Sigmoid colon (tissue), 7 donors: ENCODE measurements at places on chromosomes 13 and 19.
A peak's percentile ranks its signal among the peaks of the same experiment; 100 is the strongest.

GRCh38 chr13:23427342-23427843 lies 6.1 kb downstream of the SACS start:
- DNase-seq, result peak; percentile 93

- no peak for DNase-seq
Measured at GRCh38 chr13:74067818-74068217, 66.4 kb downstream of the KLF12 start.

GRCh38 chr19:2215281-2215751 lies 20.8 kb downstream of the PLEKHJ1 start:
- no peak for DNase-seq

DNA sequence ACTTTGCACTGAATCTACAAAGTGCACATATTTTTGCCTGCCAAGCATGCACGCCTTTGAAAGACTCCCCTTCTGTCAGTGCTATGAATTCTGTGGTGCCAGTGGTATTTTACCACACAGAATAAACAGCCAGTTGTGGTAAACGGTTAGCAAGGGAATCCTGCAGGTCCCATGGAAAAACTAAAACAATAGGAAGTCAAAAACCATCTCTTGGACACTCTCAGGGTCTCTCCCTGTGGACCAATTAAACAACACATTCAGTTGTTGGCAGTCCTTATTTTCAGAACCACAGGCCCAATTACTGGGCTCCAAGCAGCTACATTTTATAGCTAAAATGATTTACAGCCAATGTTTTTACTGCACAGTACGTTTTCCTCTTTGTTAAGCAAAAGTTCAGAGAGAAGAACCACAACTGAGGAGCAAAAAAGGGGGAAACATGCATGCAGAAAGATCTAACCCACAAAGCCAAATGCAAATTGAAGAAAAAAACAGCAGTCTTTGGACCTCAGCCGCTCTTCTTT lies 116.9 kb downstream of the KCTD12 start:
- DNase-seq, result no peak

- DNase-seq, result no peak
Measured at GRCh38 chr13:48400850-48401291, 12.0 kb downstream of the LPAR6 start.

- DNase-seq, result no peak
Measured at GRCh38 chr13:32117701-32118100, 86.1 kb downstream of the FRY start.

- DNase-seq, result no peak
Measured at GRCh38 chr13:66509175-66509574, 721.0 kb downstream of the PCDH9 start.

DNA sequence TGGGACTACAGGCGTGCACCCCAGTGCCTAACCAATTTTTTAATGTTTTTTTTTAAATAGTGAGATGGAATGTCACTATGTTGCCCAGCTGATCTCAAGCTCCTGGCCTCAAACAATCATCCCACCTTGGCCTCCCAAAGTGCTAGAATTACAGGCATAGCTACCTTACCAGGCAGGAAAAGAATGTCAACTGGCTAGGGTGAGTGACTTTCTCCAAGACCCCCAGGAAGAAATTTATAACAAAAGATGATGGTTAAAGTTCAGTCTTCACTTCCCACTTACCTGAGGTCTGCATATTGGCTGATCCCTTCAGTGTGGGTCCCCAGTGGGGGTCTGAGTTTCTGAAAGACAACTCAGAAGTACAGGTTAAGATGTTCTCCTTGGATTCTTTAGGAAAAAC lies 893.0 kb downstream of the UQCRFS1 start:
- no peak for DNase-seq

- DNase-seq, result no peak
Measured at GRCh38 chr13:106468744-106469590, 66.5 kb downstream of the EFNB2 start.

- no peak for DNase-seq
Measured at GRCh38 chr13:46386392-46387063, 524 bp downstream of the RUBCNL start.

DNA sequence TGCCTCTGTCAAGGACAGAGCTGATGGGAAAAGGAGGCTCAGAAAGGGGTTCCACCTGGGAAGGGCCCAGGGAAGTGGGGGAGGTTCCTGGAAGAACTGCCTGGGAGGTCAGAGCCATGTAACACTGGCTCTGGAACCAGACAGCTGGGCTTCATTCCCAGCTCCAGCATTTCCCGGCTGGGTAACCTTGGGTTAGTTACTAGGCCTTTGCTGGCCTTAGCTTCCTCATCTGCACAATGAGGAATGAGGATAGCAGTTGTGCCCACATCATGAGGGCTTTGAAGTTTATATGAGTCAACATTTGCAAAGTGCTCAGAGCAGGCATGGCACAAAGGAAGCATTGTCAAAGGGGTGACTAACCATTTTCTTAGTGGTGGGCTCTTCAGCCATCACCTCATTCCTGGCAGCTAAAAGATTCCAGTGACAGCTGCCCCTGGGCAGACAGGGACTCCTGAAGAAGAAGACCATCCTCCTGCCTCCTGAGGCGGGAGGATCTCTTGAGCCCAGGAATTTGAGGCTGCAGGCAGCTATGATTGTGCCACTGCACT lies 1.7 kb upstream of the DNAJB1 start:
- DNase-seq, result no peak

DNA sequence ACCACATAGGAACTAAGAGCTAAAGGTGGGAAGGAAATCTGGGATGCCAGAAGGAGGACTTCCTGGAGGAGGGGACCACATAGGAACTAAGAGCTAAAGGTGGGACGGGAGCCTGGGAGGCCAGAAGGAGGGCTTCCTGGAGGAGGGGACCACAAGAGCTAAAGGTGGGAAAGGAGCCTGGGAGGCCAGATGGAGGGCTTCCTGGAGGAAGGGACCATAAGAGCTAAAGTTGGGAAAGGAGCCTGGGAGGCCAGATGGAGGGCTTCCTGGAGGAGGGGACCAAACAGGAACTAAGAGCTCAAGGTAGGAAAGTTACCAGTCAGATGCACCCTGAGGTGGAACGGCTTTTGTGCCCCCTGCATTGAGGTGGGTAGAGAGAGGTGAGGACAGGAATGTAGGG lies 9.8 kb upstream of the FCHO1 start:
- DNase-seq, result no peak

DNA sequence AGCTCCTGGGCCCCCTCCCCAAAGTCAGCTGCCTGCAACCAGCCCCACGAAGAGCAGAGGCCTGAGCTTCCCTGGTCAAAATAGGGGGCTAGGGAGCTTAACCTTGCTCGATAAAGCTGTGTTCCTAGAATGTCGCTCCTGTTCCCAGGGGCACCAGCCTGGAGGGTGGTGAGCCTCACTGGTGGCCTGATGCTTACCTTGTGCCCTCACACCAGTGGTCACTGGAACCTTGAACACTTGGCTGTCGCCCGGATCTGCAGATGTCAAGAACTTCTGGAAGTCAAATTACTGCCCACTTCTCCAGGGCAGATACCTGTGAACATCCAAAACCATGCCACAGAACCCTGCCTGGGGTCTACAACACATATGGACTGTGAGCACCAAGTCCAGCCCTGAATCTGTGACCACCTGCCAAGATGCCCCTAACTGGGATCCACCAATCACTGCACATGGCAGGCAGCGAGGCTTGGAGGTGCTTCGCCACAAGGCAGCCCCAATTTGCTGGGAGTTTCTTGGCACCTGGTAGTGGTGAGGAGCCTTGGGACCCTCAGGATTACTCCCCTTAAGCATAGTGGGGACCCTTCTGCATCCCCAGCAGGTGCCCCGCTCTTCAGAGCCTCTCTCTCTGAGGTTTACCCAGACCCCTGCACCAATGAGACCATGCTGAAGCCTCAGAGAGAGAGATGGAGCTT lies 4.7 kb upstream of the CEACAM5 start:
- DNase-seq, result peak; percentile 30

GRCh38 chr19:36196249-36196648 lies 18.2 kb downstream of the ZNF565 start:
- no peak for DNase-seq

- no peak for DNase-seq
Measured at GRCh38 chr19:17719730-17720400, 585 bp downstream of the MAP1S start.

DNA sequence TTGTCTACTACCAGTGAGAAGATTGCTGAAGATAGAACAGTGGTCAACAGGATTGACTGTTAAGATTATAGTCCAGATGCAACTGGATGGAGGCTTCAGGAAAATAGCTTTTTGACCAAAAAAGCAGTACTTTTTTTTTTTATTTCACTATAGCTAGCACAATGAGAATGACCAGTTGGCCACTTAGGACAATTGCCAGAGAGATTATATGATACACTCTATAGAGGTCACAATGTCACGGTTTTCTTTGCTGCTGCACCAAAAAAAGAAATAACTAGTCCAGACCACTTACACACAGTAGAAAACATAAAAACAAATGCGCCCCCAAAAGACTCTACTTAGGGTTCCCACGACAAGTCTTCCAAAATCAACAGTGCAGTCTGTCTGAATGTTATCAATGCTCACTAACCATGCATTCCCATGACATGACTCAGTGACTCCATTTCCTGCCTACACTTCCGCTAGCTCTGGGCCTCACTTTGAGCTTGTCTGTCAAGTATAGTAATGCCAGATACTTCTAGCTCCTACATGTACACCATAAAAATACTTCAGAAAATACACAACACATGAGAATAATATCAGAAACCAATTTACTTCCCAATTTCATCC lies 209.1 kb upstream of the STARD13 start:
- no peak for DNase-seq

GRCh38 chr13:44974056-44974793 lies 15.0 kb downstream of the NUFIP1 start:
- DNase-seq, result no peak

GRCh38 chr13:106151056-106151699 lies 384.3 kb downstream of the EFNB2 start:
- DNase-seq, result no peak

GRCh38 chr19:44789943-44790483 lies 12.3 kb downstream of the CBLC start:
- no peak for DNase-seq

DNA sequence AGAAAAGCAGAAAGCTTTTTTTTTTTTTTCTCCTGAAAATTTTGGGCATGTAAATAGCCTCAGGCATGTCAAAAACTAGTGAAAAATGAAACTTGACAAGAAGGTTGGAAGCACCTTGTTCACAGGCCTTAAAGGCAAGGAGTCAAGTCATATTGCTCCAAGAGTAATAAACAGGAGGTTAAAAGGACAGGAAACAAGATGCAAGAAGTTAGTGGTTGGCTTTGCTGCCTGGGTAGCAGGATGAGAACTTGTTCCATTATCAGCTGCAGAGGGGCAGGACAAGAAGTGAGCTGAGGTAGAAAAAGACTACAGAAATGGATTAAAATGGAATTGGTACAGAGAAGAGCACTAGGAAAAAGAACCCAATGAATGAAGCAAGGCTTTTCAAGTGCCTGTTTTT lies 242.6 kb downstream of the DCT start:
- no peak for DNase-seq

DNA sequence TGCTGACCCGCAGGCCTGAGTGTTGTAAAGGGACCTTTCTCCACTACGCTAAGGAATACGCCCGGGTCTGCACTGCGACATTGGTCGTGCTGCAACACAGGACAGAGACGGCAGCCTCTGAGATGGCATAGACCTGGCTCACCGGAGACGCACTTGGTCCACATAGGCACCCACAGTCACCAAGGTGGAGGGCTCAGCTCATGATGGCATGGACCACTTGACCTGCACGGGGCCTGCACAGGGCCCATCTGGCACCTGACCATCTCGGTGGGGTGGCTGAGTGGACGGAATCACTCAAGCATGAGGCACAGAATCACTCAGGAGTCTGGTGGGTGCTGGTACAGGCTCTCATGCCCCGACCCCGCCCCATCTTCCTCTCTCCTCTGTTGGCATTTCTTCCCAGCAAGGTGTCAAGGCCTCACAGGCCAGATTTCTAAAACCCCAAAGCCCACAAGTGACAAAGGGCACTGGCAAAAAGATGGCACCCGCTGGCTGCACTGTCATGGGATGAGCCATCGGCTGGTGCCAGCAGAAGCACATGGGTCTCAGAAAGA lies 45.9 kb downstream of the TSHZ3 start:
- peak; percentile 60 for DNase-seq
